Stimulated activated naive CD4-positive, alpha-beta T cell (primary cell): ENCODE measurements at places on chromosomes 2 and 18.

DNA sequence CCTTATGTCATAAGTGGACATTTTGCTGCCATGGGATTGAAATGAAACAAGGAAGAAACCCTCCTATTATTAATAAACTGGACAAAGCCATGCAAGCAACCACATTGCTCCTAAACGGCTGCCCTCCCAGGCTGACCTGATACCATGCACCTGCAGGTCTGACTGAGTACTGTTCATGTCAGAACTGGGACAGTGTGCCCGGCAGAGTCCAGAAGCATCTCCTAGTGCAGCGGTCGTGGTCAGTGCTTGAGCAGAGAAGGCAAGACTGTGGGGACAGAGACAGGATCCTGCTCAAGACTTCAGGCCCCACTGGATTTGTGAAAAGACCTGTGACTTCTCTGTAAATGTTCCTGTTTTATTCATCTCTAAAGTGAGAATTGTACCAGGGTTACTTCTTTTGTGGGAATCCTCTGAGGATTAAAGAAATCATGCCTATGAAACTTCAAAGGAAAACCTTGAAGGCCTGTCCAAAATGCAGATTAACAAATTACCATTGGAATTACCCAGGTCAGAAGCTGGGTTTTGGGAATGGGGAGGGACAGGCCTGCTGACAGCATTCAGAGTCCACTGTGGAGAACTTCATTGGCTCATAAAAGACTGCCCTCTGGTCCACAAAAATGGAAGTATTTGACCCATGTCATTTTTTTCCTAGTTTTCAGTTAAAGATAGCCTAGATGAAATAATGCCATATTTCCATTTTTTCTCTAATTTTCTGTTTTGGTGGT lies 13.9 kb downstream of the RNF144A start:
- no peak for DNase-seq

- DNase-seq, result no peak
Observed at GRCh38 chr2:99880148-99880963, 262.0 kb downstream of the AFF3 start.

- DNase-seq, result no peak
Observed at GRCh38 chr2:239259603-239260298, 141.1 kb downstream of the HDAC4 start.

DNA sequence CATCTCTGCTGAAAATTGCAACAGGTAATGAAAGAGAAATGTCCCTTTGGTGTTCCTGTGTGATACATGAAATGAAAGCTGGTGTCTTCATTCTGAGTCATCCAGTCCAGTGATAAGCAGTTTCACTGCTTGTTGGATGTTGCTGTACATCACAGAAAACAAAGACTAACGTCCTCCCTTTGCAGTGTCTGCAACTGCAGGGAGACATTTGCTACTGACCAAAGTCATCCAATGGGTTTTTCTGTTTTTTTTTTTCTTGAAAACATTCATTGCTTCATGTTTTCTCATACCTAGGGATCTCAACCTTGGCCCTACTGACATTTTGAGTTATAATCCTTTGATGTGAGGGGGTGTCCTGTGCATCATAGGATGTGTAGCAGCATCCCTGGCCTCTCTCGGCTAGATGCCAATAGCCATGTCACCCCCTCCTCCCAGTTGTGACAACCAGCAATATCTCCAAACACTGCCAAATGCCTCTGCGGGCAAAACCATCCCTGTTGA lies 63.6 kb upstream of the FZD5 start:
- DNase-seq, result no peak
